ENCODE measurements at places on chromosomes 3 and 15.

DNA sequence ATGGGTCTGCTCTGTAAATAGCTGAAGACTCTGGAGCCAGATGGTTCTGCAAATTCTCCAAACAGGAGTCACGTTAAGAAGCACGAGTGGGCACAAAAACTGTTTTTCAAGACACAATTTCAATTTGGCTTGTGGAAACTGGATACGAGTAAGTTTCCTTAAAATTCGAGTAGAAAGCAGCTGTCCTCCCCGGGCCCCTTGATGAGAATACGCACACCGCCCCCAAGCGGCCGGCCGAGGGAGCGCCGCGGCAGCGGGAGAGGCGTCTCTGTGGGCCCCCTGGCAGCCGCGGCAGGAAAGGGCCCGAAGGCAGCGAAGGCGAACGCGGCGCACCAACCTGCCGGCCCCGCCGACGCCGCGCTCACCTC lies 778 bp upstream of the THBS1 start:
- peak; percentile 88 for DNase-seq

DNA sequence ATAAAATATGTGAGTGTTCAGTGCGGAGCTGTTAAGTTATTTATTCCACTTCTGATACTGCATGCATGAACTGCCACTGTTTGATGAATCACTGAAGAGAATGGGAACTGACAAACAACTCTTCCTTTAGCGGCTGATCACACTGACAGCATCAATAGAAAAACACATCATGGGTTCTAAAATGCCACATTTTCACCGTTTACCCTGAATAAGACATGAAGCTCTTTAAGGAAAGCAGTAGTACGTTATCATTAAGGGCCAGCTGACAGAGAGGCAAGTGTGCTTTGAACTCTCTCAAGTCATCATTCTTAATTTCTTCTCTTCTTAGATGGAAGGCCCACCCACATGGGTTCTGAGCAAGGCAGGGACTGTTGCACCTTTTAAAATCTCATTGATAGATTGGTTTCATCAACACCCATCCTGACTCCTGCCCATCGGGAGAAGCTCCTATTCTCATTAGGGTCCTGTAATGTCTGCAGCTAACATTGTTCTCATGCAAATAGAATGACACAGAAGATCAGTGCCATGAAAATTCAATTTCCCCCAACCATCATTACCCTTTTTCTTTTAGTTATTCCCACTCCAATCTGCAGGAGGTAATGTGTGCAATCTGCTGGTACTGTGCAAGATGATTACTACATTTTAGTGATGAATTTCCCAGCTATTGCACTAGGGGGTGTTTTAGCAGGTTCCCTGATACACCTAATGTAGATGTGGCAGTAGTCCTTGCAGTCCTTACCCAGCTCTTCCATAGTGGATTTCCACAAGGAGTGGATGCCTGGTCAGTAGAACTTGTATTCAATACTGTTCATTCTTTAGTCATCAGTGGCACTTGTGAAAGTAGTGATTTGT lies 119.1 kb downstream of the ROBO2 start:
- DNase-seq: no peak

GRCh38 chr3:124512881-124513609 lies 217.2 kb upstream of the UMPS start:
- DNase-seq: no peak

GRCh38 chr15:63029676-63030075 lies 12.9 kb upstream of the TPM1 start:
- DNase-seq: no peak

DNA sequence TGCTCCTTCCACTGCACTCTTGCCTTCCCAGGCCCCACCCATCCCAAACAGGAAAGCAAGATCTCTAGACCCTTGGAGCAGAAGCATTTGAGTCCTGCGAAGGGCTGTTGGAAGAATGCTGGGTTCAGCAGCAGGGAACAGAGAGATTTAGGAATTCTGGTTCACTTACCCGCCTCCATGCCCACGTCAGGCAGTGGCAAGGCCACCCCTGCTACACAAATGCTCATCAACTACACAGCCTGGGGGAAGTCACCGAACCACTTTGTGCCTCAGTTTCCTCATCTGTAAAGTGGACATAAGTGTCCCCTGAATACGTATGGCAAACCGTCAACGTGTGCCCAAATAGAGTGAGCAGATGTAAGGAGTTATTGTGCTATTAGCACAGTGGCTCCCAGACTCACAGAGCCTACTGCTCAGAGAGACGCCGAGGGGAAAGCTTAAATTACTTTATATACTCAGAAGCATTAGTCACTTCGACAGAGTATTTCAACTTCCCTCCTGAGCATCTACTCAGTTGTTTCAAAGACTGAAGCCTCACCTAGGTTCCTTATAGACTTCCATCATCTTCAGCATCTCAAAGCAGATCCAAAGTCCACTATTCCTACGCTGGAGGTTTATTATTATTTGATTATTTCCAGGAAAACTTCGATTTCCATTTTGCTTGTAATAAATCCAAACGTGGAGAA lies 905 bp downstream of the HOMER2 start:
- DNase-seq: no peak

- no peak for DNase-seq
These were observed 17.3 kb downstream of the PXK start for GRCh38 chr3:58349792-58350626.

- DNase-seq: no peak
These were observed 6.4 kb downstream of the CEP97 start for GRCh38 chr3:101730839-101731238.

- DNase-seq: no peak
These were observed 98.1 kb downstream of the NR1D2 start for GRCh38 chr3:24043168-24043567.

DNA sequence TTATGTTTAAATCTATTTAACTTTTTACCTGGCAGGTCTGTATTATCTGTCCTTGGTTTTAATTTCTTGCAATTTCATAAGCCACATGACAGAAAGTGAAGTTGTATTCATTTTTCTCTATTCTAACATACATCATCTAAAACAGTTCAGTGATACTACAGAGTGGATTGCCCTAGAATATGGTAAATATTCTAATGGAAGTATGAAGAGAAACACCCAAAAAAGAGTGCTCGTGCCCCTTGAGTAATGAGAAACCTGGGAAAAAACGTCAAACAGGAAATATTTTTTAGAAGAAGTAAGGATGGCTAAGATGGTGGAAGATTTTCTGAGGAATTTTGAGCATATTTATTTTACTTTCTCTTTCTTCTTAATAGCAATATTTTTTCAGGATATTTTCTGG lies 261.1 kb upstream of the CBLB start:
- no peak for DNase-seq

GRCh38 chr15:92979011-92979701 lies 79.0 kb downstream of the CHD2 start:
- DNase-seq: no peak

DNA sequence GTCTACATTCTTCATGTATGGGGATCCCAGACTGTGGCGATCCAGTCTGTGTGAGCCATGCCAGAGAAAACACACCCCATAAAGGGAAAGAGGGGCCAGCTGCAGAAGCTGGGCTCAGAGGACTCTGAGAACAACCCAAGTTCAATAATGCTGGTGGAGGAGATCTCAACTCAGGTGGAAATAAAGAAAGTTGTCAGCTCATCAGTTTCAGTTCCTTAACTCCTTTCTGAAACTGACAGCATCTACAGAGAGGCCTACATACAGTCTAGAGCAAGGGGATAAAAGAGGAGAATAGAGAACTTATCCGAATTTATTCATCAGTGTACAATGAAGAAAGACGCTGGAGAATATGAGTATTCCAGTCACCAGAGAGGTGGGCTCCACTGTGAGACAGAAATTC lies 77.0 kb downstream of the NTRK3 start:
- DNase-seq: no peak

DNA sequence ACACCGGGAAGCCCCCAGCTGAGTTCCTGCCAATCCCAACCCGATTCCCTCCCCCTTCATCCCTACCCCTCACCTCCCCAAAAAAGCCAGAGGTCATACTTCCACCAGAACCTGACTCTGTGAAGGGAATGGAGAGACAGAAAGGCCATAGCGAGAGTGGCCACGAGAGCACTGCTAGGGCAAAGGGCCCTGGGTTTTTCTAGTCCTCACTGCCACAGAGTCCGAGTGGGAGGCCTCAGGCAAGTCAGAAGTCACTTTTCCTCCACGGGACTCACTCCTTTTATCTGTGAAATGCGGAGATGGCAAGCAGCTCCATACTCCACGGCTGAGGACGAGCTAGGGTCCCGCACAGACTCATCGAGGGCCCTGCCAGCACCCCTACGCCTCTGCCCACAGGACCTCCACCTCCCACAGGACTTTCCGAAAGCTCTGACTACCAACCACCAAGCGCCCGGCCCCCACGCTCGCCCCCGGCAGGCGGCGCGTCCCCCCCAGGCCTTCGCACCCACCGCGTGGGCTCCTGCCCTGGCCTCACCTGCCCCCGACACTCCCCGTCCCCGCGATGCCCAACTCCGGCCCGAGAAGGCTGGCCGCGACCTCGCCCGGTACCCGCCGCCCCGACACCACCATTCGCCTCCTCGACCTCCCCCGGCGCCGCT lies 792 bp downstream of the ATP13A3 start:
- peak; percentile 37 for DNase-seq

GRCh38 chr15:73926219-73927002 lies at the start of gene LOXL1:
LOXL1 (plus strand) TSS chr15:73926462; CDS start chr15:73926784, 322 bp downstream.
- DNase-seq: no peak

DNA sequence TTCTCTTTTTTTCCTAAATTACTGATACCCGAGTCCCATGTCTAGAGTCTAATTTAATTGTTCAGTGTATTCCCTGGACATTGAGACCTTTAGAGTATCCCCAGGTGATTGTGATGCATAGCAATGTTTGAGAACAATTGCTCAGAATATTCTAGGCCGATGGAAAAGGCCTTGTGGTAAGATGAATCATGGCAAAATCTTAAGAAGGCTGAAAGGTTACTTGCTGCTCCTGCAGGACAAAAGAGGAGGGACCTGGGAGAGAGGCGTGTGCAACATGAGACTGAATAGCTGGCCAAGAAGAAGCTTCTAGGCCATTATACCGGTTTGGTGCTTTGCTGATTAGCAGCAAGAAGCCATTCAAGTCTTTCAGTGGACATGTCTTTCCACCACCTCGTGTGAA lies 256.6 kb downstream of the ROBO2 start:
- no peak for DNase-seq

GRCh38 chr3:187677604-187678003 lies 7.4 kb upstream of the SST start:
- DNase-seq: no peak

GRCh38 chr3:190533511-190534281 lies 19.8 kb downstream of the IL1RAP start:
- DNase-seq: no peak

GRCh38 chr15:61736790-61737189 lies 323.5 kb downstream of the VPS13C start:
- no peak for DNase-seq

DNA sequence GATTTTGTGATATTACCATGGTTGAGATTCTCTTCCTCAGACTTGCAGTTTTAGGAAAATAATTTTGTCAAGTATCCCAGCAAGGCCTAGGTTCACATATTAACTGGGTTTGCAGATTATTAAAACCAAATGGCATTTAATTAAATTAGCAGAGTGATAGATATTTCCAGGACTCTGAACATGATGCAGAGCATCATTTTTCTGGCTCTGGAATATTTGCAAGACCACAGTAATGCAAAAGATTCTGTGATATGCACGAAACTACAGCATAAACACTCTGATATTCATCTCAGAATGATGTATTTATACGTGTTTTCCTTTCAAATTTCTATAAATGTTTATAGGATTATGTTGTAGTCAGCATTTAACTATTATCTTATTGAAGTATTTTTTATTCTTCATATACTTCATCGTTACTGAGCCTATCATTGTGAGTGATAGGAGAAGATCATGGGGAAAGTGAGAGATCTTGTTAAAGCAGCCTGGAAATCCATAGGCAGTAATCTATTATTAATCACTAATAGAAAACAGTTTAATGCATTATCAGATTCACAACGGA lies 1245.6 kb downstream of the OTOL1 start:
- no peak for DNase-seq

DNA sequence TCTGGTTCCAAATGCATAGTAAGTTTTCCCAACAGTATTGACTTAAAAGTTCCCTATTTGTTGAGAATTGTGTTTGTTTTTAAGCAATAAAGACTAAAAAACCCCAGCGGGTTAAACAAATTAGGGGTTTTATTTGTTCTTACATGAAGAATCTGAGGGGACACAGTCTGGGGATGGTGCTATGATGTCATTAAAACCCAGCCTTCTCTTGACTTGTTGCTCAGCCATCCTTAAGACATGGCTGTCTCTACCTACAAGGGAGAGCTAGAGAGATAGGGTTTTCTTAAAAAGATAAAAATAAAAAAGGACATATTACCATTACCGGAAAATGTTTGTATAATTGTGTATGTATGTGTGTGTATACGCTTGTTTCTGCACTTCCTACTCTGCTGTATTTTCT lies 11.7 kb upstream of the ARL14 start:
- DNase-seq: no peak

DNA sequence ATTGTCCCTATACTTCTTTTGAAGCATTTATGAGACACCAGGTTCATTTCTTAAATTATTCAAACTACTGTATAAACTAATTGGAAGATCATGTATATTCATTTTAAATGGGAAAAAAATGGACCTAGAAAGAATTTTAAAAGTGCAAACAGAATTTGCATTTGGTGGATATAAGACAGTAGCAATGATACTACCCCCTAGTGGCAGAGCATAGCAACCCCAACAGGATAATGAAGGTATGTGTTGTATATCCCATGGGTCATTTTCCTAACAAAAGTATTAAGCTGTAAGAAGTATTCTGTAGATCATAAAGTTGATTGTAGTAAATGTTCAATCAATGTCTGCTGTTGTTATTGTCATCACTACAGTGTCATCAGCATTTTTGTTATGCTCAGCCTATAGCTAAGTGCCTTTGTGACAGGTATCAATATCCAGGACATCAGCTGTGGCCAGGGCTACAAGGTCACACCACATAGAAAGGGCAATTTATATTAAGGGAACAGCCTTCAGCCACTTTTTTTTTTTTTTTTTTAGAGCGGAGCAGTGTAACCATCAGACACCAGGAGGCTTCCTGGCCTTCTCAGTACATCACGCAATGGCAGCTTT lies 175.8 kb downstream of the FOXB1 start:
- no peak for DNase-seq

DNA sequence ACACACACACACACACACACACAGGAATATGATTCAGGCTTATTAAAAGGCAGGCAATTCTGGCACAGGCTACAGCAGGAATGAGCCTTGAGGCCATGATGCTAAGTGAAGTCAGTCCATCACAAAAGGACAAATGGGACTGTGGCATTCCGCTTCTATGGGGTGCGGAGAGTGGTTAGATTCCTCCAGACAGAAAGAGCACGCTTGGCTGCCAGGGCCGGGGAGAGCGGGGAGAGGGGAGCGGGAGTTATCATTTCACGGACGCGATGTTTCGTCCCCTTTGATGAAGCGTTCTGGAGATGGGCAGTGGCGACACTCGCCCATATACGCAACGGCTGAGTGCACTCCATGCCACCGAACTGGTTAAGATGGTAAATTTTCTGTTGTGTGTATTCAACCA lies 58.5 kb upstream of the FAM174B start:
- DNase-seq: no peak

DNA sequence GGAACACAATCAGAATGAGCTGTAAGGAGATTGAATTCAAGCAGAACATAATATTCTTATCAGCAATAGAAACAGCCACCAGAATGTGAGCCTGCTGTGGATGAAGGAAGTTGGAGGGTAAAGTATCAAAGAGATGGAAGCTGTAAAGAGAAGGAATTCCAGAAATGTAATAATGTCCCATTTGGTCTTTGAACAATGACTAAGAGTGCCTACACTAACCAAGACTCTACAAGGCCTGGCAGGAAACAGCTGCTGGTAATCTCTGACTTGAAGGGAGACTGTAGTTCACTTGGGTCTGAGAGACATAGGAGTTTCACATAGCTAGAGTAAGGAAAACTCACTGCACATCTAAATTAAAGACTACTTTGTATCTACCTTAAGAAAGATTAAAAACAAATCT lies 1176.0 kb upstream of the ALCAM start:
- no peak for DNase-seq

Data from stimulated activated CD4-positive, alpha-beta T cell treated with anti-CD3 and anti-CD28 coated beads, Interleukin-4, amount 100 ng/mL, for 48 hours (primary cell).